Activated CD8-positive, alpha-beta T cell treated with anti-CD3 and anti-CD28 coated beads for 36 hours (primary cell): ENCODE measurements at places on chromosomes 1 and 21. TPM values are rescaled to one million over a fixed set of nuclear protein-coding genes. Genes with fewer than 3 reads are reported as not detected.

SPRR5 gene
- not detected for total RNA-seq

LCE6A gene
- not detected for total RNA-seq

TLCD4 gene
- 0.32 TPM for total RNA-seq

PGLYRP3 gene
- total RNA-seq = not detected

SYTL1 gene
- total RNA-seq = 77.7 TPM

ZBTB8A gene
- 0.16 TPM for total RNA-seq

SPATA45 gene
- total RNA-seq = not detected

GRCh38 chr1:1124508-1124785 lies 8.6 kb upstream of the C1orf159 start:
- no peak for DNase-seq

DNA sequence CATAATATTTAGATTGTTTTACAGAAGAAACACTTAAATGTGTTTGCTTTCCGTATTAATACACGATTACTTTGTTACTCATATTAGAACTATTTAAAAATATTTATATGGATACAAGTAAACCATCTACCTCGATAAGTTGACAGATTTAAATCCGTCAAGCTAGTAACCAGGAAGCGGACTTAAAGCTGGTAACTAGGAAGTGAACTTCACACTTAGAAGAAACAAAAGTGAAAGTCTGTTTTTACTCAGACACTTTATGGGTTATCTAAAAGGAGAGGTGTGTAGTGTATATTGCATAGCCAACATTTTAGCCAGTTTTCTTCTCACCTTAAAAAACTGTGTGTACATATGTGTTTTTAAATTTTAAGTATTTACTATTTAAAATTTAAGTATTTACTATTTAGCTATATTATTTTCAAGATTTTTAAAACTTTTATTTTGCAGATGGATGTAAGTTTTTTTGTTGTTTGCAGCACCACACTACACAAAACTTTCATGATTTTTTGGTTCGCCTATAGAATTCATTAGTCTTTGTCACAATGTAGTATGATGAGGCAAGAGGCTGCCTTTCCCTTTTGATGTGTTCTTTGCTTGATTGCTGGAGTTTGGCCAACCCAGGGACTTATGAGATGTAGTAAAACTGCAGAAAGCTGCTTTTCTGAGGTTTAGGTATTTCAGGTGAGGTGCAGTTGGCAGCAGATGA lies 2.7 kb downstream of the USP25 start:
- DNase-seq = peak; percentile 27

- no peak for DNase-seq
These were observed 1.3 kb downstream of the GIPC2 start for GRCh38 chr1:78047106-78047505.

DNA sequence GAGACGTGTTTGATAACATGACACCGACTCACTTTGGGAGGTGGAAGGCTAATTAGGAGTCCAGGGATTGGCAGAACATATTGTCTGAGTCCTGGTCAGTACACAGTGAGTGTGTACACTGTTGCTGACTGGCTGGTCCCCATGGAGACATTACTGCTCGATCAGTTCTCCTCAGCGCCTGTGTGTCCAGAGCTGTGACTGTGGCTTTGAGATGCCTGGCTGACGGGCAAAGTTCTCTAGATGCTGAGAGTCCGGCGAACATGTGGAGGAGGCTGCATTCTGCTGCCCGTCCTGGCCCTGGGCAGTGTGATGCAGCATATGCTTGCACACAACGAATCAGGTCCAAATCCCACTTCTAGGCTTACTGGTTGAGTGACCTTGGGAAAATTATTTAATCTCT lies 280.1 kb upstream of the ST6GALNAC5 start:
- no peak for DNase-seq

DNA sequence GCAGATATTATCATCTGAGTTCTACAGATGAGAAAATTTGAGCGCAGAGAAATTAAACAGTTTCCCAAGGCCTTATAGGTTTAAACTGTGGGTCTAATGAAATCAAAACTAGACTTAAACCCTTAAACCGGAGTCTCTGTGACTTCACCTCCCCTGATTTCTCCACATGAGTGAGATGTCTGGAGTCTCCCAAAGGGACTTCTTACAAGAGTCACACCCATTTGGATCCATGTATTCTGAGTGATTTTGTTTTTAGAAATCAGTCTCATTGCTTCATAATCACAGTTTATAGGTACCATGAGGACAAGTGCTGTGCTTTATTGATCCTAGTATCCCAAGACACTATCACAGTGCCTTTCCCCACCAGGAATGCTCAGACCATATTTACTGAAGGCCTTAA lies 206.0 kb upstream of the JUN start:
- no peak for DNase-seq

GRCh38 chr1:20070357-20070756 lies 363 bp downstream of the PLA2G5 start:
- DNase-seq = no peak

DNA sequence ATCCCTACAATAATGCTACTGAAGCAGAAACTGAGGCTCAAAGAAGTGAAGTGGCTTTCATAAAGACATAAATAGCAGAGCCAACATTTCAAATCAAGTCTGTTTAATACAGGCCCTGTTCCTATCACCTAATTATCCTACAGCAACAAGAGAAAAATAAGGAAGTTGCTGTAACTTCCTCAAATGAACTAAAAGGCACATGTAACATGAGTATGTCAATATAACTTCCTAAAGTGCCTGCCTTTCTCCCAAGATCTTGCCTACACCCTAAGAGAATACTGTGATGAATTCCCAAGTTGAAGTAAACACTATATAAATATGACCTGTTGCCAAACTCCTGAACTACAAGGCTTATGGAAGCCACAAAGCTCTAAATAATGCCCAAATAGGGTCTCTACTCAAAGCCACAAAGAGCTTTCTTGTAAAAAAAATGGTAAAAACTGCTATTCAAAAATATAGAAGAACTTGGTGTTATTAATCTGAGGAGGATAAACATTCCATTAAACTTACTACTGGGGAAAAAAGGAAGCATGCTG lies 8.6 kb downstream of the BEND5 start:
- no peak for DNase-seq

DNA sequence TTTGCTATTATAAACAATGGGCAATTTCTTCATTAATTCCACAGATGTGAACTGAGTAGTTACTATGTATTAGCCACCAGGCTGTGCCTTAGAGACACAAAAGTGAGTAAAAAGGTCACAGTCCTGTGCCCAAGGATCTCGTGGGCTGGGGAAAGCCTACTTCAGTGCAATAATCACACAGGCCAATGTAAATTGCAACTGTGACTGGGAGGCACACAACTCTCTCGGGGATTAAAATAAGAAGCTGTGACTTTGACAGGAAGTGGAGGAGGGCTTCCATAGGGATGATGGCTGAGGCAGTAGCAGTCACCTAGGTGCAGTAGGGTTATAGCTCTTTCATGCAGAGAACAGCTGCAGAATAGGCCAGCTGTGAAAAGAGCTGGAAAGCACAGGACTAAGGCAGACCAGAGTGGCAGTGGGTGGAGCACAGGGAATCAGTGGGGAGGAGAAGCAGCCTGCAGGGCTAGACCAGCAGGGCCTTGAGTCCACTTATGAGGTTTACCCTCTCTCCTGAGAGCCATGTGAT lies 121.9 kb downstream of the MAB21L3 start:
- peak; percentile 11 for DNase-seq

DNA sequence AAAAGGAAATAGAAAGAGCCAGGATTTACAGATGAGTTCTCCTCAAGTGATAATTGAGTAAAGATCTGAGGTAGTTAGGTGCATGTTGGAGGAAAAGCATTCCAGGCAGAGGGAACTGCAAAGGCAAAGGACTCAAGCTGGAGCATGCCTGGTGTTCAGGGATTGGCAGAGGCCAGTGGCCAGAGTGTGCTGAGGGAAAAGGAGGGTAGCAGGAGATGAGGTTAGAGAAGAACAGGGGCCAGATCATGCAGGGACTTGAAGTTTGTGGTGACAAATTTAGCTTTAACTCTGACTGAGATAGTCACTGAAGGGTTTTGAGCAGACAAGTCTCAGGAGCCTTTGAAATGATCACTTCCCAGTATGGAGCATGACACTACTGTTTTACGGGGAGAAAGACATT lies 19.0 kb upstream of the GTF2B start:
- no peak for DNase-seq

DNA sequence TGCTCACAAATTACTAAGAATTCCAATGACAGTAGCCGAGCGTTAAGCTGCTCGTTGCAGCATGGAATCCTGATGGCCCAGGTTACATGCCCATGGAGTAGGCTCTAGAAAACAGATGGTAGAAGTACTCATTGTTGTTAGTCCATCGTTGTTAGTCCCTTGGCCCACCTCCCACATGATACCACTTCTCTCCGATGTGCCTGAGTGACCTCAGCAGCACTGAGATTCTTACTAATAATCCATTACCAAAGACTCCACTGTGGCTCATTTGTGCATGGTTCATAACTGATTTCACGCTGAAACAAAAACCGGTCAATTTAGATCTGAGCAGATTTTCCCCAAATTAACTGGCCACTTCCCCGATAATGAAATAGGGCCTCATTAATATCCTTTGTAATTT lies 772.3 kb upstream of the CXADR start:
- no peak for DNase-seq

GRCh38 chr1:69451196-69451595 lies 116.5 kb upstream of the LRRC7 start:
- no peak for DNase-seq

GRCh38 chr1:85172684-85173337 lies 28.0 kb downstream of the SYDE2 start:
- DNase-seq = no peak

GRCh38 chr1:116006486-116006964 lies 30.2 kb downstream of the SLC22A15 start:
- DNase-seq = peak; percentile 4
